ENCODE measurements at places on chromosomes 16 and 17.

DNA sequence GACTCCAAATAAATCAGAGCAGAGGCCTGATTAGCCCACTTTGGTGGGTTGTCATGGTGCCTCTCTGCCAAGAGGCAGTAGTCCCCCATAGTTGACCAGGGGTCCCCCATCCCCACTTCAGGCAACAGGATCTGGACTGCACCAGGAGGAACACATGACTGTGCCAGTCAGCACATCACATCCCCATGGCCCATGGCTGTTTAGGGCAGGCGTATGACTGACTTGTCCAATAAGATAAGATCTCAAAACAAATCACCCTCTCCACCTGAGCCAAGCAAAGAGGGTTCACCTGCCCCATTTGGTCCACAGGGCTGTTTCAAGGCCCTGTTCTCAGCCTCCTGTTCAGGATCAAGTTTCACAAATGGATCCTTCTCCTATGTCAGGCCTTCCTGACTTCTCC, 93.3 kb downstream of the C16orf78 start:
- DNase-seq, result no peak

DNA sequence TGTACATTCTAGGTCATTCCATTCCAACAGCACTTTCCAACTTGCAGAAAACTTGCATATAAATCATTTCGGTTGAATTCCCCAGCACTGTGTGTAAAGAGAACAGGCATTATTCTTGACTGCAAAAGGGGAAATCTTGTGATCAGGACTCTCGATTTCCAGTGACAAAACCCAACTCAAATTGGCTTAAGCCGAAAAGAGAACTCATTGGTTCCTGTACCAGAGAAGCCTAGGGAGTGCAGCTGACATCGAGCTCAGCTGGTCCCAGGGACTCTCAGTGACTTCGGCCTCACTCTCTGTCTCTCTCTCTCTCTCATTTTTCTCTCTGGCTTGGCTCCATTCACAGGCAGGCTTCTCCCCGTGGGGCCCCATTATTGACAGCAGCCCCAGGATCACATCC, 30.7 kb downstream of the CD300LF start:
- DNase-seq, result no peak

DNA sequence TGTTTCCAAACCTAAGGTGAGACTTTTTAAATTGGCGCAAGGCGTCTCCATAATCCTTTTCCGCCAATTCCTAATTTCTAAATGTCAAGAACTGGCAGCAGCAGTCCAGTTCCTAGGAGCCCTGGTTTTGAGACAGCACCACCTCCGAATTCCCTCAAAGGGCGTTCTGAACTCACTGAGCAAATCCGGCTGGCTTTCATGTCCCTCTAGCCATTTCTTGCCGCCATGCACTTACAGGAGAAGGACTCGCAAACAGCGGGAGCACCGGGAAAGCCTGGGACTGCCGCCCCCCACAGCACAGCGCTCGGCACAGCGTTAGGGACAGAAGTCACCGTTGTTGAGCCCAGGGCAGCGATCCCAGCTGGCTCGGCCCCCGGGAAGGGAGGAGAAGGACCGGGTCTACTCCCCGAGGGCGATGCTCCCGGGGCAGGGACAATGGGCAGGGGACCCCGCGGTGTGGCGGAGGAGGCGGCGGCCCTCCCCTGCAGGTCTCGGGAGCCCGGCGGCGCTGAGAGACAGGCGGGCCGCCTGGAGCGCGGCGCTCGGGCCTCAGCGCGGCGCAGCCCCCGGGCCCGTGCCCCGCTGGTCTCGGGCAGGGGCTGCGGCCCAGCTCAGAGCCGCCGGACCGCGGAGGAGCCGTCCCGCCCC, 545 bp downstream of the ARHGAP17 start:
- no peak for DNase-seq

DNA sequence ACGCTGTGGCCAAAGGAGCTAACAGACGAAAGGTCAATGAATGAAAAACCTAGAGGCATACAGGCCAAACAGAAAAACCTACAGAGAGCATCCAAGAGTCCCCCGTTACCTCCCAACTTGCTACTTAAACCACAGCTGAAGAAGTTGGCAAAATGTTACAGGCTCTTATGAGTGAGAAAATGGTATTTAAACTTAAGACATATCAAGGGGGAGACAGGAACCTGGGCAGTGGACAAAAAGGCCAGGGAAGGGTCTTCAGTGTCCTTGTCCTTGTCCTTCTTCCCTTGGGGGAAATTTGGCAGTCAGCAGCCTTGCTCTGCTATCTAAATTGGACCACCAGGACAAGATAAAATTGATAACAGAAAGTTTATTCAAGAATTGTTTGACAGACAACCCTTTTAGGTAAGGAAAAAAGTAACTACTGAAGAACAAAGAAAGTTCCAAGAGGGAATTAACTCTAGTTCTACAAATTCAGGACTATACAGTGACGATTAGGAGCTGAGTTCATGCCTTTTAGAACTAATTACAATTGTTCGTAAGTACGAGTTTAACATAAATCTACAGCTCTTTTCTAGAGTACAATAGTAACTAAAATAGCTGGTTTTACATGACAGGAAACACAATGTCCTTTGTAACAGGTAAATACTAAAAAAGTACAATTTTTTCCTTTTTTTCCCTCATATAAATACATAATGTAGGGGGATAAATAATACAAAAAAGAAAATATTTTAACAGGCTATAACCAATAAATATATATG, 3.8 kb upstream of the HOXB2 start:
- DNase-seq, result no peak

GRCh38 chr16:12545792-12546342, 257.8 kb downstream of the CPPED1 start:
- DNase-seq, result no peak
